ENCODE measurements at places on chromosomes 1 and 21. TPM values are rescaled to one million over a fixed set of nuclear protein-coding genes. Genes with fewer than 3 reads are reported as not detected.

LCK gene
- 0.90 TPM for total RNA-seq

CR1 gene
- total RNA-seq: 6.7 TPM

GPR37L1 gene
- 0.05 TPM for total RNA-seq

PLA2G5 gene
- 7.3 TPM for total RNA-seq

OR2T2 gene
- total RNA-seq: not detected

ALX3 gene
- total RNA-seq: 0.21 TPM

PGBD5 gene
- total RNA-seq: 2.5 TPM

MCOLN3 gene
- total RNA-seq: 3.0 TPM

OR2L2 gene
- total RNA-seq: 0.11 TPM

RHBG gene
- not detected for total RNA-seq

LCE1A gene
- total RNA-seq: not detected

SPRR2G gene
- total RNA-seq: not detected

MRPL9 gene
- 40.7 TPM for total RNA-seq

KCNN3 gene
- total RNA-seq: 16.6 TPM

CFHR5 gene
- not detected for total RNA-seq

OR2L5 gene
- not detected for total RNA-seq

AMPD1 gene
- total RNA-seq: 1.9 TPM

DMRTA2 gene
- not detected for total RNA-seq

NPHS2 gene
- total RNA-seq: not detected

DISC1 gene
- 32.0 TPM for total RNA-seq

NKAIN1 gene
- 1.1 TPM for total RNA-seq

LCE2C gene
- total RNA-seq: not detected

NBL1 gene
- total RNA-seq: 59.3 TPM

ADAMTS5 gene
- 59.2 TPM for total RNA-seq

NBPF4 gene
- not detected for total RNA-seq

NES gene
- total RNA-seq: 35.7 TPM

CLEC20A gene
- 0.48 TPM for total RNA-seq

WDR64 gene
- total RNA-seq: not detected

CCDC181 gene
- 2.0 TPM for total RNA-seq

OPRD1 gene
- 0.05 TPM for total RNA-seq

ST6GALNAC3 gene
- 39.1 TPM for total RNA-seq

CHD5 gene
- total RNA-seq: 0.53 TPM

SMCP gene
- total RNA-seq: not detected

GPR137B gene
- 21.1 TPM for total RNA-seq

CAPZA1 gene
- total RNA-seq: 192 TPM

KRTAP21-2 gene
- not detected for total RNA-seq

TINAGL1 gene
- total RNA-seq: 94.1 TPM

ZBTB8B gene
- total RNA-seq: 0.79 TPM

ZNF648 gene
- 0.11 TPM for total RNA-seq

KDF1 gene
- total RNA-seq: 2.3 TPM

GPR52 gene
- total RNA-seq: 4.4 TPM

KRTAP10-9 gene
- not detected for total RNA-seq
